ENCODE measurements at places on chromosomes 13 and 19. TPM values are rescaled to one million over a fixed set of nuclear protein-coding genes. Genes with fewer than 3 reads are reported as not detected.

Gene SIGLEC5
- not detected for total RNA-seq

Gene LACC1
- 0.71 TPM for total RNA-seq

DNA sequence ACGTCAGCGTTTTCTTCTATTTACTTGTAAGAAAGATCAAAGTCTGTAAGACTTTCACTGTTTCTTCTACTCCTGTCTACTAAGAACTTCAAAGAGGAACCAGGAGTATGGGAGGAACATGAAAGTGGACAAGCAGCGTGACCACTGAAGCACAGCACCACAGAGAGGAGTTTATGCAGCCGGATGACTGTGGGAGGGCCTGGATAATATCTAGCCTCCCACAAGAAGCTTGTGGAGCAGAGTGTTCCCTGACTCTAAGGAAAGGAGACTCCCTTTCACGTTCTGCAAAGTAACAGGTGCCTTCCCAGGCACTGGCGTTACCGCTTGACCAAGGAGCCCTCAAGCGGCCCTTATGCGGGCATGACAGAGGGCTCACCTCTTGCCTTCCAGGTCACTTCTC lies 83.6 kb upstream of the PDCD5 start:
- no peak for DNase-seq

GRCh38 chr19:8517551-8518442 lies 3.8 kb upstream of the ZNF414 start:
- peak; percentile 69 for DNase-seq

Gene NDUFB7
- 136 TPM for total RNA-seq
